CD8-positive, alpha-beta memory T cell (primary cell): ENCODE measurements at places on chromosomes 13 and 19. TPM values are rescaled to one million over a fixed set of nuclear protein-coding genes. Genes with fewer than 3 reads are reported as not detected.

DNA sequence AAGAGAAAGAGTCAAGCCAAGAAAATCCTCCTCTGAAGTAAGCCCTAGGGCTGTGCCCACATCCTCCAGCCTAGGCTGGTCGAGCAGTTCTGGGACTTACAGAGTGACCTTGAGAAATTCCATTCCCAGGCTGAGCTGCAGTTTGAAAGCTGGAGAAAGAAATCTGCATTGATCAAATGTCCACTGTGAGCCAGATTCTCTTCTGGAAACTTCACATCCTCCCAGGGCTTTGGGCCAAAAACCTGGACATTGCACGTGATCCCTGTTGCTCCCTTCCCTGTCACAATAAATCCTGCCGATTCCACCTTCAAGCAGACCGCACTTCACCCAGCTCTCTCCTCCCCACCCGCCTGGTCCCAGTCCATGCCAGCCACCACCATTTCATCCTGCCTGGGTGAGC is 15.7 kb downstream of the TMEM143 start:
- no peaks in the 10 kb centered on the region for H3K27me3 ChIP-seq
- H3K4me3 ChIP-seq: no peak overlapping the region
- H3K36me3 ChIP-seq: no peaks in the 10 kb centered on the region
- no peak overlapping the region for H3K27ac ChIP-seq
- H3K4me1 ChIP-seq: no peaks in the 10 kb centered on the region
- DNase-seq: no peak

GRCh38 chr13:30618930-30619279 is 1.2 kb downstream of the USPL1 start:
- H3K27me3 ChIP-seq: no peaks in the 10 kb centered on the region
- H3K4me1 ChIP-seq: peaks cover 30% of the 10 kb centered on the region
- peak overlapping the region; percentile 98 for H3K4me3 ChIP-seq
- DNase-seq: no peak
- peaks cover 17% of the 10 kb centered on the region for H3K36me3 ChIP-seq
- peak overlapping the region; percentile 93 for H3K27ac ChIP-seq

GRCh38 chr13:19657872-19658591 is 24.6 kb downstream of the MPHOSPH8 start:
- H3K27me3 ChIP-seq: no peaks in the 10 kb centered on the region
- H3K4me3 ChIP-seq: no peak overlapping the region
- H3K27ac ChIP-seq: no peak overlapping the region

DNA sequence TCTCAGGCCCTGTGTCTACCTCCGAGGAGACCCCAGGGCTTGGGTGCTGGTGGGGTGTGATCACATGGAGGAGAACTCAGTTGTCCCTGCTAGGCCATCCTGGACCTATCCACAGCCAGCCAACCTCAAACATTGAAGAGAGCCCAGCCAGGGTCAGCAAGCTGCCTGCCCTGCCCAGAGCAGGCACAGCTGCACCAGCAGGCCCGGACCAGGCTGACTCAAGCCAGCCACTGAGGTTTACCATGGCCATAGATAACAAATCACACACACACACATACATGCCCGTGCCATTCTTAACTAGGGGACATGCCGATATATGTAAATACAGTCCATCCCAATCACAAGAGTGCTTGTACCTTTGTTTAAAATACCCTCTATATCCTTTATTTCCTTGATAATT is 8.1 kb downstream of the ARHGEF7 start:
- no peaks in the 10 kb centered on the region for H3K4me1 ChIP-seq
- no peaks in the 10 kb centered on the region for H3K36me3 ChIP-seq
- H3K4me3 ChIP-seq: no peak overlapping the region
- no peak overlapping the region for H3K27ac ChIP-seq
- peaks cover 2% of the 10 kb centered on the region for H3K27me3 ChIP-seq
- no peak for DNase-seq

ANKRD24 gene
- 0.90 TPM for total RNA-seq

KIR2DL4 gene
- total RNA-seq: not detected

TBXA2R gene
- 2.4 TPM for total RNA-seq

- H3K27ac ChIP-seq: no peak overlapping the region
- H3K4me1 ChIP-seq: no peaks in the 10 kb centered on the region
- DNase-seq: no peak
- H3K36me3 ChIP-seq: no peaks in the 10 kb centered on the region
- no peak overlapping the region for H3K4me3 ChIP-seq
- no peaks in the 10 kb centered on the region for H3K27me3 ChIP-seq
These were observed 8.3 kb downstream of the IGLON5 start for GRCh38 chr19:51319649-51320279.

PRSS57 gene
- total RNA-seq: not detected

CXCL17 gene
- not detected for total RNA-seq

- H3K27me3 ChIP-seq: no peaks in the 10 kb centered on the region
- H3K36me3 ChIP-seq: no peaks in the 10 kb centered on the region
- peak overlapping the region; percentile 48 for H3K27ac ChIP-seq
- H3K4me3 ChIP-seq: peak overlapping the region; percentile 64
- peaks cover 32% of the 10 kb centered on the region for H3K4me1 ChIP-seq
These were observed 523 bp downstream of the ELAVL1 start for GRCh38 chr19:8004723-8005513.

- H3K27me3 ChIP-seq: no peaks in the 10 kb centered on the region
- no peak overlapping the region for H3K27ac ChIP-seq
- DNase-seq: no peak
- no peaks in the 10 kb centered on the region for H3K36me3 ChIP-seq
- H3K4me1 ChIP-seq: no peaks in the 10 kb centered on the region
- no peak overlapping the region for H3K4me3 ChIP-seq
These were observed 184.2 kb downstream of the SLITRK6 start for GRCh38 chr13:85615031-85615430.

DNA sequence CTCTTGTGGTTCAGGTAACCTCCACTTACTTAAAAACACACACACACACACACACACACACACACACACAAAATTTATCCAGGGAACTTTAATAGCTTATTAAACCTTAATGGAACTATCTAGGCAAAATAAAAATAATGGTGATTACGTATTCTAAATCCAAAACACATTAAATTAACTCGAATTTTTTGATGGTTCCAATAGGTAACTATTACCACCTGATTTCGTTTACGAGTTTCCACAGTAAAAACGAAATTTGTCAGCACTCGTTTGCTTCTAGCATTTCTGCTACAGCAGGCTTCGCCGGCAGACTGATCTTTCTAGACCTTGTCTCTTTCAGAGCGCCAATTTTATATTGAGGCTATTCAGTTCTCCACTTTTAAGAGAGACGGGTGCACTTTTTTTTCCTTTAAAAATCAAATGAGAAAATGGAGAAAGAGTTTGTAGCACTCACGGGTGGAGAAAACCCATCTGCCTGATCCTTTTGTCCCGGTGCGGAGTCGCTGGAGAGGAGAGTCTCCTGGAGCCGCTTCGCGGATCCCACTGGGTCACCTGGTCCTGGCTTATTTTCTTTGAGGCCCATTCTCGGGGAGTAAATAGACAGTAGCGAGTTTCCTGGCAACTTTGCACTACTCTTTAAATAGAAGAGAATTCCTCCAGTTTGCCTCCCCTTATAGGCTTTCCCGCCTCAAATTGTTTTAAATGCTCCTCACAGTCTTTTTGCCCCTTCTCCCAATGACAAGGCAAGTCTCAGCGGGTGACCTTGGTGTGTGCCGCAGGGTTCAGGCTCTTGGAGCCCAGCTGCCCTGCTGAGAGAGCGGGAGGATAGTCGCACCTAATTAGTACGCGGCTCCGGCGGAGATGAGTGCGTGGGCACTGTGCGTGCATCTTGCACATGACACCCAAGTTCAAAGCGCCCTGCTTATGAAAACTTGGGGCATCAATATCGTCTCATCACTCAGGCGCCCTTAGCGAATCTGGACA is 117.0 kb downstream of the KCNRG start:
- DNase-seq: peak; percentile 20
- H3K4me3 ChIP-seq: no peak overlapping the region
- peaks cover 62% of the 10 kb centered on the region for H3K27me3 ChIP-seq
- no peak overlapping the region for H3K27ac ChIP-seq

- H3K36me3 ChIP-seq: peaks cover 5% of the 10 kb centered on the region
- no peaks in the 10 kb centered on the region for H3K27me3 ChIP-seq
- DNase-seq: no peak
- peak overlapping the region; percentile 92 for H3K27ac ChIP-seq
- H3K4me1 ChIP-seq: peaks cover 38% of the 10 kb centered on the region
- no peak overlapping the region for H3K4me3 ChIP-seq
These were observed 4.7 kb downstream of the SLC1A5 start for GRCh38 chr19:46783670-46784069.

DNA sequence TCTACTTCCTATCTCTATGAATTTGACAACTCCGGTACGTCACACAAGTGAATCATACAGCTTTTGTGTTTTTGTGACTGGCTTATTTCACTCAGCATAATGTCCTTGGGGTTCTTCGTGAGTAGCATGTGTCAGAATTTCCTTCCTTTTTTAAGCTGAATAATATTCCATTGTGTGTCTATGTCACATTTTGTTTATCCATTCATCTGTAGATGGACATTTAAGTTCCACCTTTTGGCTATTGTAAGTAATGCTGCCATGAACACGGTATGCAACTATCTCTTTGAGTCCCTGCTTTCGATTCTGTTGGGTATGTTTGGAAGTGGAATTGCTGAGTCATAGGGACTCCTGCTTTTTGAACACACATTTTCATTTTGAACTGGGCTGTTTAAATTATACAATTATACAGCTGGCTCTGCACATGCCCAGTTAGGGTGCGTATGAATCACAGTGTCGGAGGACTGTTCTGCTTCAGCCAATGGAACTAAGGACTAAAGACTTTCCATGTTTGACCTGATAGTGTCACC is 43.0 kb upstream of the C13orf42 start:
- no peaks in the 10 kb centered on the region for H3K27me3 ChIP-seq
- H3K4me3 ChIP-seq: no peak overlapping the region
- no peak overlapping the region for H3K27ac ChIP-seq
- no peak for DNase-seq
- H3K36me3 ChIP-seq: no peaks in the 10 kb centered on the region
- no peaks in the 10 kb centered on the region for H3K4me1 ChIP-seq

GRCh38 chr13:50080203-50080910 is 65.1 kb downstream of the KCNRG start:
- no peaks in the 10 kb centered on the region for H3K36me3 ChIP-seq
- H3K4me3 ChIP-seq: peak overlapping the region; percentile 97
- no peaks in the 10 kb centered on the region for H3K27me3 ChIP-seq
- H3K4me1 ChIP-seq: peaks cover 21% of the 10 kb centered on the region

ZNF614 gene
- 12.3 TPM for total RNA-seq

SPINT2 gene
- total RNA-seq: 27.9 TPM

- H3K4me3 ChIP-seq: no peak overlapping the region
- no peaks in the 10 kb centered on the region for H3K4me1 ChIP-seq
- H3K27me3 ChIP-seq: no peaks in the 10 kb centered on the region
- no peaks in the 10 kb centered on the region for H3K36me3 ChIP-seq
- DNase-seq: no peak
- no peak overlapping the region for H3K27ac ChIP-seq
These were observed 80.5 kb downstream of the GPR12 start for GRCh38 chr13:26680123-26680450.
